ENCODE measurements at places on chromosomes 11 and 22.

- DNase-seq = no peak
- no peak overlapping the region for H3K4me3 ChIP-seq
- H3K27me3 ChIP-seq = no peaks in the 10 kb centered on the region
- H3K36me3 ChIP-seq = peaks cover 7% of the 10 kb centered on the region
- H3K27ac ChIP-seq = no peak overlapping the region
Measured at GRCh38 chr22:31610611-31611010, 51.4 kb downstream of the PISD start.

GRCh38 chr22:29810216-29810615 is 27.9 kb downstream of the ASCC2 start:
- peaks cover 3% of the 10 kb centered on the region for H3K4me1 ChIP-seq
- peaks cover 12% of the 10 kb centered on the region for H3K36me3 ChIP-seq
- H3K27ac ChIP-seq = no peak overlapping the region
- no peak overlapping the region for H3K4me3 ChIP-seq
- DNase-seq = no peak

DNA sequence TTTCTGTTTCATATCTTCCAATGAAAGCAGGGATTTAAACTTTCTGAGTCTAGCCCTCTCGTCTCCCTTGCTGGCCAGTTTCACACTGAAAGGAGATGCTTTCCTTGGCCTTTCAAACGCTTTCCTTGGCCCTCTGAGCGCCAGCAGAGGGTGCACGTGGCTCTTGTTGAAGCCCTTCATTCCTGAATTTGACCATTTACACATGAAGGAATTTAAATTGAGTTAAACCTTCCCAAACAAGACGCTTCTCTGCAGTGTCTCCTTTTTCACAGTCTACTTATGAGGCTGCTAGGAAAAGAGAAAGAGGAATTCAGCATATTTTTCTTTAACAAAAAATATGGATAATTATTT is 21.6 kb downstream of the NNMT start:
- peaks cover 17% of the 10 kb centered on the region for H3K4me1 ChIP-seq
- no peak overlapping the region for H3K27ac ChIP-seq
- peaks cover 12% of the 10 kb centered on the region for H3K27me3 ChIP-seq
- no peak for DNase-seq
- H3K4me3 ChIP-seq = no peak overlapping the region
- no peaks in the 10 kb centered on the region for H3K36me3 ChIP-seq

DNA sequence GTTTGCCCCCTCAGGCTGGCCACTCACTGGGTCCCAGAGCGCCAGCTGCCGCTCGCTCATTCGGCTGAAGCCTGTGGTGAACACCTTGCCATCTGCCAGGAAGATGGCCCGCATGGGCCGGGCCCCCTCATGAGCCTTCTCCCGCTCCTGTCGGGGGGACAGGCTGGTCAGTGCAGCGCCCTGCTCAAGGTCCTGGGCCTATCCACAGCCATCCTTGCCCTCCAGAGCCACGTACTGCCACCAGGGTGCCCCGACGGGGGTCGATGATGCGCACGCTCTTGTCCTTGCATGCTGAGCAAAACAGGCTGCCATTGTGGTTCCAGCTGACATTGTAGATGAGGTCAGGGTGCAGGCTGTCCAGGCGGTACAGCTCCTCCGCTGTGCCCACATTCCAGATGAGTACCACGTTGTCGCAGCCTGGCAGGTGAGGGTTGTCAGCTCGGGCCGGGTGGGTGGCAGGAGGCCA is 2.1 kb downstream of the CORO1B start:
- H3K27ac ChIP-seq = peak overlapping the region; percentile 96
- H3K4me3 ChIP-seq = peak overlapping the region; percentile 37
- H3K4me1 ChIP-seq = peaks cover 44% of the 10 kb centered on the region
- H3K36me3 ChIP-seq = peaks cover 20% of the 10 kb centered on the region

- peaks cover 17% of the 10 kb centered on the region for H3K36me3 ChIP-seq
- H3K27ac ChIP-seq = no peak overlapping the region
- H3K4me3 ChIP-seq = no peak overlapping the region
Measured at GRCh38 chr22:40829131-40829530, 10.0 kb upstream of the SLC25A17 start.

GRCh38 chr11:2151500-2152257 is 9.3 kb downstream of the INS start:
- peak overlapping the region; percentile 38 for H3K27ac ChIP-seq
- H3K27me3 ChIP-seq = peaks cover 31% of the 10 kb centered on the region
- no peak overlapping the region for H3K4me3 ChIP-seq

DNA sequence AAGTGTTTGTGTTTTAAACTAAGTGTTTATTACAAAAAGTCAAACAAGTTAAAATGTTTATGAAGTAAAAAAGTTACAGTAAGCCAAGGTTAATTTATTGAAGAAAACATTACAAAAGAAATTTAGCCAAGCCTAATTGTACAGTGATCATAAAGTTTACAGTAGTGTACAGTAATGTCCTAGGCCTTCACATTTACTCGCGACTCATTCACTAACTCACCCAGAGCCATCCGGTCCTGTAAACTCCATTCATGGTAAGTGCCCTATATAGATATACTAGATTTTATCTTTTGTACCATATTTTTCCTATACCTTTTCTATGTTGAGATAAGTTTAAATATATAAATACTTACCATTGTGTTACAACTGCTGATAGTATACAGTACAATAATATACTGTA is 481.8 kb upstream of the TENM4 start:
- no peak overlapping the region for H3K27ac ChIP-seq

DNA sequence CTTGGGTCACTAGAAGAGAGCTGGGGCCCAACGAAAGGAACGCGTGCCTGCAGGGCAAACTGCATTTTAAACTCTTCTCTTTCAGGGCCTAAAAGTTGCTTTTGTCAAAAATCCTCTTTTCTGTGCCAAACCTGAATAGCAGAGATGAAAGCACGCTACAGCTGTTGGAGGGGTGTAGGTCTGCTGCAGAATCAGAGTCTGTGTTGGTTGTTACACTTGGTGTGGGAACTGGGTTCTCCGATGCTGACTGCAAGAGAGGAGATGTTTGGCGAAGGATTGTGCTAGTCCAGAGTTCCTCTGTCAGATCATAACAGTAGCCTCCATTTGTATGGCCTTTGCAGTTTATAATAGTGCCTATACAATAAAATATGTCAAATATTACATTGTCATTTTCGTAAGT is 41.8 kb downstream of the BARX2 start:
- no peak overlapping the region for H3K27ac ChIP-seq
- H3K27me3 ChIP-seq = peaks cover 7% of the 10 kb centered on the region
- DNase-seq = no peak
- H3K4me3 ChIP-seq = no peak overlapping the region

DNA sequence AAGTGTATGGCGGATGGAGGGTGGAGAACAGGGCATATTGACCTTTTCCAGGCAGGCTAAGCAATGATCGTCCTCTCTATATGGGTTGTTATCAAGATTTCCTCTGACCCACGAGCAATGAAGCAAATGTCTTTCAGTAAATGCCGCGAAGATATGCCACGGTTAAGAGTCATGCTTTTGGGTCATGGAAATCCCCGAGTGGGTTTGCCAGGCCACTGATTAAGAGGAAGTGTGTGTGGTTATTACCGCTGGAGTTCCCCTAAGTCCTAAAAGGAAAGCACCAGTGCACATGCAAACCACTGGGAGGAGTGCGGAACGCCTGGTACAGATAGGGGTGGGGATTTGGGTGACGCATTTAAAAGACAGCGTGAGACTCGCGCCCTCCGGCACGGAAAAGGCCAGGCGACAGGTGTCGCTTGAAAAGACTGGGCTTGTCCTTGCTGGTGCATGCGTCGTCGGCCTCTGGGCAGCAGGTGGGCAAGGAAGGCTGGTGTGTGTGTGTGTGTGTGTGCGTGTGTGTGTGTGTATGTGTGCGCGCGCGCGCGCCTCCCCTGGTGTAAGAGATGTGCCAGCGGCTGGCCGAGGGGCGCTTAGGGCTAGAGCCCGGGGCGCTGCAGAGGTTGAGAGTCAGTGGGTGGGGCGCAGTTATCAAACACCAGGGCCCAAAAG is at the start of gene BIRC3:
Gene BIRC3, plus strand, starts transcription at position 386 of the 669 bp plus-strand sequence. CDS start 7,026 bp downstream, outside the sequence.
- DNase-seq = peak; percentile 82
- peaks cover 59% of the 10 kb centered on the region for H3K4me1 ChIP-seq
- H3K4me3 ChIP-seq = peak within 1 kb of the TSS; percentile 98
- peak within 1 kb of the TSS; percentile 97 for H3K27ac ChIP-seq

GRCh38 chr11:65786786-65787636 is at the start of gene OVOL1:
Gene OVOL1, plus strand, starts transcription at chr11:65787063. Its CDS starts 311 bp downstream, at chr11:65787374.
- peaks cover 31% of the 10 kb centered on the region for H3K4me1 ChIP-seq
- H3K36me3 ChIP-seq = peaks cover 3% of the 10 kb centered on the region
- DNase-seq = no peak
- peak within 1 kb of the TSS; percentile 38 for H3K27ac ChIP-seq
- H3K4me3 ChIP-seq = peak within 1 kb of the TSS; percentile 84

DNA sequence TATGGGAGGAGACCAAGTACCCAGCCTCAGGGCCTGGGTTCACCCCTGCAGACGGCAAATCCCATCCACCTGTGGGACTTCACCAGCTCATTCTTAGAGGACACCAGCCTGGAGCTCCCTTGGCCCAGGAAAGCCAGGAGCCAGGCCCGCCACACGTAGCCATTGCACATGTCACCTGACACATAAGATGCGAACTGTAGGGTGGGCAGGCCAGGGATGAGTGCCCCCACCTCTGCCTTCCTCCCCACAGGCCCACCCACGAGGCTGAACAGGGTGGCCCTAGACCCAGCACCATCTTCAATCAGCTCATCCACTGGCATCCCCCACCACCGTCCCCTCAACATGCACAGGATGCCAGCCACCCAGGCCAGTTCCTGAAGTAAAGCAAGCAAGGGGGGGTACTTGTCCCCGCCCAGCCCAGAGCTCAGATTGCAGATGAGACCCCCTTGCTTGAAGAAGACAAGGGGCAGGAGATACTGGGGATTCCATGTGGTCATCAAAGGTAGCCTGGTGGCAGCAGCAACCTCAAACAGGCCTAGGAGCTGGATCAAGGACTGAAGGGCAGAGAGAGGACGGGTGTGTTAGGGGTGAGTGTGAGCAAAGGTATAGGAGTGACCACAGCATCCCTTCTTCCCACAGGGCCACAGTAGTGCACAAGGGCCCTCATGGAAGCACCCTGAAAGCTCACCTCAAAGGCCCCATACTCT is 45.6 kb downstream of the IGLL5 start:
- no peak overlapping the region for H3K27ac ChIP-seq
- no peak overlapping the region for H3K4me3 ChIP-seq
- H3K36me3 ChIP-seq = no peaks in the 10 kb centered on the region
- no peak for DNase-seq
- peaks cover 12% of the 10 kb centered on the region for H3K4me1 ChIP-seq
- H3K27me3 ChIP-seq = peaks cover 9% of the 10 kb centered on the region

Measured in activated naive CD8-positive, alpha-beta T cell treated with anti-CD3 and anti-CD28 coated beads, Interleukin-2, amount 10 ng/mL, durations not matched to agents 7 days and 5 days (primary cell).